ENCODE measurements at places on chromosomes 6 and 20. TPM values are rescaled to one million over a fixed set of nuclear protein-coding genes. Genes with fewer than 3 reads are reported as not detected.

PGM3 gene
- 33.3 TPM for total RNA-seq

GRCh38 chr6:54264581-54265272 lies 43.5 kb upstream of the TINAG start:
- no peak overlapping the region for H3K27ac ChIP-seq
- no peak overlapping the region for H3K4me3 ChIP-seq

- peak overlapping the region; percentile 98 for H3K4me3 ChIP-seq
- peaks cover 36% of the 10 kb centered on the region for H3K4me1 ChIP-seq
- peak overlapping the region; percentile 93 for H3K27ac ChIP-seq
- DNase-seq = no peak
Observed at GRCh38 chr20:58652606-58653294, 1.7 kb downstream of the STX16 start.

DNA sequence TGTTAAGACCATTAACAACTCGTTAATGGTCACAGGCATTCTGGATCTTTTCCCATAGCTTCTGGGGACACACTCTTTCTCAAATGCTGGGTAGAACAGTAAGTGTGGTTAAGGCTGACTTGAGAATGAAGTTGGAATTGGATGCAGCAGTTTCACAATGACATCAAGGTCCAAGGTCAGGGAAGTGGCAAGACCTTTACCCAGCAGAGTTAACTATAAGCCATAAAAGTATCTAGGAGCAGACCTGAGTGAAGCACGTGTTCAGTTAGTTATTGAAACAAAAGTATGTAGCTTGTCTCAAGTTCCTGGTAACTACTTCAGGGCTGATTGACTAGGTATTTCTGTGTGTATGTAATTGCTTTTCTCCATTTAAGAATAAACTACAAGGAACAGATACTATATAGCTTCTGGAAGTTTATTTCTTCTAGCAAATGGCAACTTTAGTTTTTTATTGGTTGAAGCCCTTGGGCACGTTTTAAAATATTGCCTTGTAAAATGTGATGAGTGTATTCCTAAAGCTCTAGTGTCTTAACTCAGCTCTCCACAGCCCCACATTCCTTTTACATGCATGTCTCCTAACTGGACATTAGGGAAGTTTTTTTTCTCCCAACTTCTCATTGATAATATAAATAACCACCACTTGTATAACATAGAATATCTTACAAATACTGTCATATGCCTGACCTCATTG lies 479.0 kb upstream of the CITED2 start:
- H3K27me3 ChIP-seq = no peaks in the 10 kb centered on the region
- peaks cover 8% of the 10 kb centered on the region for H3K4me1 ChIP-seq
- no peak overlapping the region for H3K27ac ChIP-seq
- no peak for DNase-seq
- H3K36me3 ChIP-seq = no peaks in the 10 kb centered on the region

Measured in upper lobe of left lung (tissue), 6 donors.